ENCODE measurements at places on chromosomes 16 and 17.
A peak's percentile ranks its signal among the peaks of the same experiment; 100 is the strongest.

DNA sequence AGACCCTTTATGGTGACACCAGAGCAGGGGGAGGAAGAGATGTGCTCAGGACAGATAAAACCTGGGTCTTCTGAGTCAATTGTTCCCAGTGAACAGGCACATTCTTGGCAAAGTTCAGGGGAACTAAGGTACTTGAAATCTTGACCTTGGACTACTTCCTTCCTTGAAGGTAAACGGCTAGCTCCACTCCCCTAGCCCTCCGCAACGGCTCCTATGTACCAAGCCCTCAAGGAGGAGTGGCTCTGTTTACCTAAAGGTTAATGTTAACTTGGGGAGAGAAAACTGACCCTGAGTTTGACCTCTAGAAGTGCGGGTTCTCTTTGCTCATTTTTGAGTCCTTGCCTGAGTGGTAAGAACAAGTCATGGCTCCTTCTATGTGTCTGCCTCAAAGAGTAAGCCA, 7.8 kb downstream of the TTLL6 start:
- no peak for DNase-seq

DNA sequence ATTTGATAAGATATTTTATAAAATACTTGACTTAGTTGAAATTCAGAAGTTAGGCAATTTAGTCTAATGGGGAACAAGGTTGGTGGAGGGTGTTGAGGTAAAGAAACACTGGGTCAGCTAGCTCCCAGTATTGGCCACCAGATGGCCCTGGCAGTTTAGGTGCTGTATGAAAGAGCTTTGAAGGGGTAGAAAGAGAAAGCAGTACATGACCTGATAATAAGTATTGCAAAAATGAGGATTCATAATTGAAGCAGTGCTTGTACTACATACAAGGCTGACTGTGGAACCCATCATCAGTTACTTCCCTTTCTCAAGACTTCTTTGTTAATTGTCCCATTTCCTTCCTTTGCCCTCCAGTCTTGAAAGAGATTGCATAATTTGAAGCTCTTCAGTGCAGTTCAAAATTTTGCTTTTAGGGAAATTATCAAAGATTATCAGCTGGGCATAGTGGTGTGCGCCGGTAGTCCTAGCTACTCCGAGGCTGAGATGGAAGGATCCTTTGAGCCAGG, 29.4 kb downstream of the TANC2 start:
- no peak for DNase-seq

- no peak for DNase-seq
Measured at GRCh38 chr17:82218349-82219075, 5.9 kb upstream of the CCDC57 start.

DNA sequence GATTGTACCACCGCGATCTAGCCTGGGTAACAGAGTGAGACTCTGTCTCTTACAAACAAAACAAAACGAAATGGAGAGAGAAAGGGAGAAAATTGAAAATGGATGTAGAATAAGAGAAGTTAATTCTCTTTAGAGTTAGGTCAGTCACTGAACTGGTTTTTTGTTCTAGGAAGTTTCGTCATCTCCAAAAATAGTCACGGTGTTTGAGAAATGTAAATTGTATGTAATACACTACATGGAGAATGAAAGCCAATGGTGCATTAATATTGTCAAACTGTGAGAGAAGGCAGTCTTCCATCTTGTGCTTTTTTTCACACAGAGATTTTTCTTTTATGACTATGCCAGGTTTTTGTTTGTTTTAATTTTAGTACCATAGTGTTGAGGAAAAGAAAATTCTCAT, 145.9 kb downstream of the BCAS3 start:
- DNase-seq, result no peak

DNA sequence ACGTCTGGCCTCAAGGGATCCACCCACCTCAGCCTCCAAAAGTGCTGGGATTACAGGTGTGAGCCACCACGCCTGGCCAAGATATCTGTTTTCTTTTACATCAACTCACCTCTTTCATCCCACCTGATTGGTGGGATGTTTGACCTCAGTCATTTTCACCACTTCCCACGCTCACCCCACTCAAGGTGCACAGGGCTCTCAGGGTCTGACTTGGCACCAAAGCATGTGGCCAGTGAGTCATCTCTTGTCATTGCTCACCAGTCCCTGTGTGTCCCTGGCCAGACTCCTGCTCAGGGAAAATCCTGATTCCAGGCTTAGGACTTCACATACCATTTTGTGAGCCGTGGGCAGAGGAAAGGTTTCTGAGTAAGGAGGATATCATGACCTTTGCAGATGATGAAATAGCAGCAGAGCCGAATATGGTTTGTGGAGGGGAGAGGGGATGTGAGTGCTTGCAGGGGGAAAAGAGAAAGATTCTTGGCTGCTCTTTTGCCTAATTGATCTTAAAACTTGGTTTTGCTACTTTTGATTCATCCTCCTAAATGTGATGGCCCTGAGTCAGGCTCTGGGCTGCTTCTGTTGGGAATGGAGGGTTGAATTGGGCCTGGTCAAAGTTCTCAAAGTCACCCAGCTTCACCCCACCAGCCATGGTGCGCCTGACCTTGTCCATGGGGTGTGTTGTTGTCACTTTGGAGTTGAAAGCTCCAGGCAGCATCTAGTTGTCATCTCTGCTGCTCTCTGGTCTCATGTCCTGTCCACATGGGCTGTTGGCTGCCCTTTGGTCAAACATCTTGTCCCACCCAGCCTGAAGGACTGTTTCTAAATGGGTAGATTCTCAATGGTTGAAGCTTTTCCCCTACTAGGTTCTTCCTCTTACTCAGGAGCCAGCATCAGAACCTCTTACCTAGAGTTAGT, 6.0 kb upstream of the KCNH6 start:
- no peak for DNase-seq

DNA sequence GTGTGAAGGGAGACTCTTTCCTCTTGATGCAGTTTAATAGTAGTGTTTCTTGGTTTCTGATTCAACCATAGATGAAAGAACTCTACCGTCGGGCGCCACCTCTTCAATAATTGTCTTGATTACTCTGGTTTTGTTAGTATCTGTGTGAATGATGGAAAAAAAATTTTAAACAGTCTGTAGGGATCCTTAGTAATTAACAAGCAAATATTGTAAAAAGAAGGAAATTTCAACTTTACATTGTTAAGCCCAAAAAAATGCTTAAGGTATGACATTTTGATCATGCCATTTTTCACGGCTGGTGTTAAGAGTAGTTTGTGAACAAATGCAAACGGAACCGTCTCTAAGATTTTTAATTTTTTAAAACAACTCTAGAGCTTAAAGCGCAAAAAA, 4.1 kb downstream of the KRT10 start:
- no peak for DNase-seq

GRCh38 chr16:88368036-88368435, 14.7 kb upstream of the ZNF469 start:
- no peak for DNase-seq

DNA sequence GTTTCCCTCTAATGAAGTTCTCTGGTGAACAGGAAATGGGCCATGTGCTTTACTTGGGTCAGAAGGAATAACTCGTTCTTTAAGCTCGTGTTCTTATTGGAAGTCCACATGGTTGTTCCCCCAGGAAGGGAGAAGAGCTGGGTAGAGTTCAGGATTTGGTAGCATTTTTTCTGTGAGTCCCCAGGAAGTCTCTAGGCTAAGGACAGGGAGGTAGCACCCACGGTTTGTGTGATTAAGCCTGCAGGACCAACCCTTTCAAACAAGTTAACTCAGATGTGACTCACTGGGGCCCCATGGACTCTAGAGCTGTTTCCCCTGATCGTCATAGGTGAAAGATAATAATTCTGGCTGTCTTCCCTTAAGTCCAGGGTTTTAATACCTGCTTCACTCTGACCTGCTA, 16.4 kb downstream of the SAP30BP start:
- no peak for DNase-seq

GRCh38 chr16:71623597-71623996, 2.4 kb upstream of the MARVELD3 start:
- no peak for DNase-seq

GRCh38 chr16:67701420-67701819, 17.7 kb downstream of the GFOD2 start:
- no peak for DNase-seq

GRCh38 chr16:57940382-57940966, 30.5 kb downstream of the CNGB1 start:
- DNase-seq, result no peak

DNA sequence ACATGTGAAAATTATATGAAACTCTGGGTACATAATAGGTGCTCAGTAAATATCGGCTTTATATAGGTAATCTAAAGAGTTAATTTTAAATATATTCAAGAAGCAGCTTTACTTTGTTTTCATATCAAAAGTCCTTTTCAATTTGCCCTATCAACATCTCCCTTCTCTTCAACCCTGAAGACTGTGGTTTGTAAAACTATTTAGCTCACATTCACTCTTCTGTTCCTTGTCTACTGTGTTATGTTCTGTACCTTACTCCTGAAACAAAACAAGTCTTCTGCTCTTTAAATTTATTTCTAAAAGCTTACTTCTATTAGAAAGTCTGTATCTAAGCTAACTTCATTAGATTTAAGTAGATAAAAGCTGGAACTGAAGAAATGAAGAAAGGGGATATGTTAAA, 301.7 kb upstream of the PMFBP1 start:
- DNase-seq, result no peak

DNA sequence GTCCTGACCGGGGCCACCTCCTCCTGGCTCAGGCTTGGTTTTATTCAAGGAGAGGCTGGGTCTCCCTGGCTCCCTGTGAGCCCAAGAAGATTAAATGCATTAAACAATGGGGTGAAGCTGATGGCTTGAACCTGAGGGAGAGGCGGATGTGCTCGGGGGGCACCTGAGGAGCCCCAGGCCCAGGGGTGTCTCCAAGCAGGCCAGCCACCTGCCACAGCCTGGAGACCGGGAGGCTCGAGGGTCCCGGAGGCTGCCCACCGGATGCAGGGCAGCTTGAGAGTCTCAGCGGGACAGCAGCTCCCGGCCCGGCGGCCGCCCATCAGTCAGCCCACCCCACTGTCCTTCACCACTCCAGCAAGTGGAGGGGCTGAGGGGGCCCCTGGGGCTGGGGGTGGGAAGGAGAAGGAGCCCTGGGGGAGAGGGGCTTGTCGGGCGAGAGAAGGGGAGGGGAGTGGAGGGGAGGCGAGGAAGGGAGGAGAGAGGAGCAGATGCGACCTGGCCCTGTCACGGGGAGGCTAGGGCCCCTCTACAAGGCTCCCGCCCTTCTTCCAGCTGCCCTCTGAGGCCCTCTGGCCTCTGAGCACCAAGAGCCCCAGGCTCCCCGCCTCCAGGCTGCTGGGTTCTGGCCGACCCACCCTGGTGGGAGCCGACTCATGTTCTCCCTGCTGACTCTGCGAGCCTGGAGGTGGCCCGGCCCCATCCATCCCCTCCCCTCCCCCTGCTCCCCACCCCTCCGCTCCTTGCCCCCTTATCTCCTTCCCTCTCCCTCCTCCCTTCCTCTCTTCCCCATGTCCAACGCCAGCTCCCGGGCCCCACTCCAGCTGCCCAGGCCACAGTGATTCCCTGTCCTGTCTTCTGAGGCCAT, 13.2 kb downstream of the CD7 start:
- DNase-seq, result peak; percentile 5

DNA sequence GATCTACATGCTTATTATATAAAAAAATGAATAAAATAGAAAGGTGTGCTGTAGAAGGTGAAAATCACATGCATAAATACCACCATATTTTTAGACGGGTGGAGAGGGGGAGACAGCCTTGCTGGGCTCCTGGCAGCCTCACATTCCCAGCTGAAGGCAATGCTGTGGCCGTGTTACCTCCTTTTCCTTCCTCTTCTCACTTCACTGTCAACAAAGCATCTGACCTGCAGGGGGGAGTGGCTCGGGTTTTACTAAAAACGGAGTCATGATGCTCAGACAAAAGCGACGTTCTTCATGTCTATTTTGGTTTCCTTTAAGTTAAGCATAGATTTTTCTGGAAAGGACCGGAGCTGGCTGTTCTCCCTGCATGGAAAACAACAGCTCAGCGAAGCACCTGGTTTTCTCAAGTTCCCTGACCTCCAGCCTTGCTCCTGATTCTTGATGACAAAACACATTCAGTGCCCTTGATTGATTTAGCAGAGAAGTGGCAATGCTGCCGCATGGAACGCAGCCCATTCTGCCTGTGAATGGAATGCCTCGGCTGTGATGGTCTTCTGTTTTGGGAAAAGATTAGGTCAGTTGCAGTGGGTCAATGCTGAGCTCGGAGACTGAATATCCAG, 5.5 kb upstream of the RPTOR start:
- DNase-seq, result no peak

DNA sequence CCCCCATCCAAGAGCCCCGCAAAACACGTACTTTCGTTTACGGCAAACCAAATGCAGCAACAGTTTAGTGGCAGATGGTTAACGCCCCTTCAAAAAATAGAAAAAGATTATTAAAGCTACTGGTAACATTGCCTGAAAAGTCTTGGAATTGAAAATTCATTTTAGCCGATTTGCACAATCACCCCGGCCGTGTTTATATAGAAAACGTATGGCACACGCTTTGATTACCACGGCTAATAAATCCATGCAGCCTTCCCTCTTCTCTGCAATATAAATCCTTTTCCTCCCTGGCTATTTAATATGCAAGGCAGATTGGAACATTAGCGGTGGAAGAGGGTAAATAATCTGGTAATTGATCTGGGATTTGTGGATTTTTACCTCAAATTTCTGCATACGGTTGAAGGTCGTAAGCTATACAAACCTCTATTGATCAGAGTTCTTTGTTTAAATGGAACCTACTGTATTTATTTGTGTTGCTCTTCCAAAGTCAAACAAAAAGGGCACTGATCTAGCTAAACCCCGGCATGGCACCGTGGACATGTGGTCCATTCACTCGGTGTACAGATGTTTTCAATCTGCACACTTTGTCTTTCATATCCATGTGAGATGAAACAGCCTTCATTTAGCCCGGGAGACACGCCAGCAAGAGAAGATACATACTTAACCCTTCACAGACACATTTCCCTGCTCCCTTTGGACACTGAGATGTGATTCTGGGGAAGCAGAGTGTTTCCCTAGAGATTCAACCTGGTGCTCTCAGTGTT, 238.1 kb upstream of the MAF start:
- DNase-seq, result no peak

DNA sequence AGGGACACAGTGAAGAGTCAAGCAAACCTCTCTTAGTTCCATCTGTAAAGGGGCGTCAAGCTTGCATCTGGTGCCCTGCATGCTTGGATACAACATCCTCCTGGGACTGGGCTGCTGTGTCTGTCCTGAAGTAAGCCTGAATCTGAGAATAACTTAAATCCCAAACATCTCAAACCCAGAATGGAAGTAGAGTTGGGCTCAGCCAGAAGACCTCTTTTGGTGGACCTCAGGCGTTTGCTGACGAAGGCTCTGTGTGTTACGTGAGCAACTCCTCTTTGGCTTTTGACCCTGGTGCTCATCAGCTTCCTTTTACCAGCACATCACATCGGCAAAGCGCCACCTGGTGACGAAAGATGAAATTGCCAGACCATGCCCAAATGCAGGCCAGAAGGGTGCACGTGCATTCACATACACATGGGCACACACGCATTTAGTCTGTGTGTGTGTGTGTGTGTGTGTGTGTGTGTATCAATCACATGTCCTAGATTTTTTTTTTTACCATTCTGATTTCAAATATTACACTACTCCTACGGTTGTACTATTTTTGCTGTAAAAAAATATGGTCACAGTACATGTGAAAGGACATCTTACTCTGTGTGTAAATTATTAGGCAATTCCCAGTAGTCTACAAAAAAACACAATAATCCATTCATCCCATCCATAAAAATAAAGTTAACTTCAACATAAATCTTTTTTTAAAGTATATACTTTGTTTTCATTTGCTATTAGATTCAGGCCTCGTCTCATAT, 41.1 kb upstream of the FOXJ1 start:
- DNase-seq, result peak; percentile 75
